ENCODE measurements at places on chromosomes 7 and 10.

- peak; percentile 46 for DNase-seq
Measured at GRCh38 chr10:87093632-87094372, 841 bp downstream of the GLUD1 start.

DNA sequence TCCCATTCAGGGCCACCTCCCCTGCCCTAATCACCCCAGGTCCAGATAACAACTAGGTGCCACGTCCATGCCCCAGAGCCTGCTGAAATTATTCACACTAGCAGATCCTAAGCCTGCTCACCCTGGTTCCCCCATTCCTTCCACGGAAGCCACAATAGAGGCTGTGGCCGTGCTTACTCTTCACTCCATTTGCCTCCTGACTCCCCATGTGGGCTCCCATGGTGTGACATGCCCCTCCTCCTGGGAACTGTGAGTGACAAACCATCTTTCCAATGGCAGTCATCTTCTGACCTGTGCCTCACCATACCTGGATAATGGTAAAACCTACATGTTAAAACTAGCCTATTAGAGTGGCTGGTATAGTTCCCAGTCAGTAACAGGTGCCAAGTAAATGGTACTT lies 216.2 kb upstream of the PRKCQ start:
- DNase-seq = no peak

DNA sequence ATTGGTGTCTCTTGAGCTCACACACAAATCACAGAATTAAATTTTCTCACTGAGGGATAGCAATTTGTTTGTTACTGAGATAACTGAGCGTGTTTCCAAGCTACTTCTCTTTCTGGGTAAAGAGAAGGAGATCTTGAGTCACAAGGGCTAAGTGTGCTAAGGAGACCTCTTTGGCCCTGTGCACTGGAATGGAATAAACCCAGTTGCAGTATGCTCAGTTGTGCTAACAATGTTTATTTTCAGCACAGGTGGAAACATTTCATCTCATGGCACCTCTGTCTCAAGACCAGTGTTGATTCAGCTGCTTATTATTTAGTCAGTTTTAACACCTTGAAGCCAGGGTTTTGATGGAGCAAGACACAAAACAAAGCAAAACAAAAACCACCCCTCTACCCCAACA lies 22.5 kb upstream of the UBE2H start:
- no peak for DNase-seq

DNA sequence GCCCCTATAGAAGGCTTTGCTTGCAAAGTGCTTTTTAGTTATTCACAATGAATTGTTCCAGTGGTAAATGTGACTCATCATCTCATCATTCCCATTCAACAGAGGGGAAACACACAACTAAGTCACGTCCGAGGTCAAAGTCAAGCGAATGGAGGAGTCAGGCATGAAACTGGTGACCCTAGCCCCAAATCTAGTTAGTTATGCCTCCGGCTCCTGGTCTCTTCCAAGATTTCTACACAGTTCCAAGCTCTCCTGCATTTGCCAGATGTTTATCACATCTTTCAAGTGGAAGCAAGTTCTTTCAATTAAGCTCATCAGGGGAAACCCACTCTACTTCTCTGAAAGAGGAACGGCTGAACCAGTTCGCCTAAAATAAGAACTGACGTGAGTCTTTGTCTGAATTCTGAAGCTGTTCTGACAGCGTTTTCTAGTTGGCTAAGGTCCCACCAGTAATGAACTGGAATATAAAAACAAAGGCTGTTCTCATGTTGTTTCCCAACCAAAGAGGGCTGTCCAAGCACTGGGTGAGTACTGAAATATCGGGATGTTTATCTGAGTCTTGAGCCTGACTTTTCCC lies 140.9 kb upstream of the NRBF2 start:
- peak; percentile 86 for DNase-seq

GRCh38 chr7:39952374-39952773 lies 2.3 kb downstream of the CDK13 start:
- peak; percentile 61 for DNase-seq

- no peak for DNase-seq
Measured at GRCh38 chr7:151642746-151643145, 123.1 kb upstream of the RHEB start.

DNA sequence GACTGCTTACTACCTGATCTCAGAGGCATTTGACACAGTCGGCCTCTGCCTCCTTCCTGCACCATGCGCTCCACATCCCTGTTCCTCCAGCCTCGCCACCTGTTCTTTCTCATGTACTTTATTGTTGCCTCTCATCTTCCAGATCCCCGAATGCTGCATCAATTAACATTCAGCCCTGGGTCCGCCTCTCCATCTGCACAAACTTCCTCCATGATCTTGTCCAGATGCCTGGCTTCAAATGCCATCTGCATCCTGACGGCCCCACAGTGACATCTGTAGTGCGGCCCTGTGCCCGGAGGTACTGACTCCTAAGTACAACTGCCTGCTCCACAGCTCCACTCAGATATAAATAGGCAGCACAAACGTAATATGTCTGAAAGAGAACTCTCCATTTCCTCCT lies 51.2 kb upstream of the STK17A start:
- DNase-seq = no peak

DNA sequence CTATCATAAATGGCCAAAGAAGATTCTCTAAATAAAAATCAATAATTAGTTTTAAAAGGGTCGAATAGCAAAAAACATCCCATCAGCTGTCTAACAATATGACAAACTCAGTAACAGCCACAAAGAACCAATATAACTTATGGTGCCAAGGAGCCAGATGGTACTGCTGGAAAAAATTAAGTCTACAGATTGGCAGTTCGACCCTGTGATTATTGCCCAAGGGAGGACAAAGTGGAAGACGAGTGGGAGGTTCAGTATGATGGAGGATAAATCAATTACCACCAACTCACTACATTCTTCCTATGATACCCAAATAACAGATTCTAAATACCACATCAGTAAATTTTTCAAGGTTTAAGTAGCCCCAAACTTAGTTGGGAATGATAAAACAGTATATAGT lies 49.0 kb downstream of the SKAP2 start:
- DNase-seq = no peak

- DNase-seq = no peak
Measured at GRCh38 chr7:21041666-21042065, 255.0 kb upstream of the SP8 start.

DNA sequence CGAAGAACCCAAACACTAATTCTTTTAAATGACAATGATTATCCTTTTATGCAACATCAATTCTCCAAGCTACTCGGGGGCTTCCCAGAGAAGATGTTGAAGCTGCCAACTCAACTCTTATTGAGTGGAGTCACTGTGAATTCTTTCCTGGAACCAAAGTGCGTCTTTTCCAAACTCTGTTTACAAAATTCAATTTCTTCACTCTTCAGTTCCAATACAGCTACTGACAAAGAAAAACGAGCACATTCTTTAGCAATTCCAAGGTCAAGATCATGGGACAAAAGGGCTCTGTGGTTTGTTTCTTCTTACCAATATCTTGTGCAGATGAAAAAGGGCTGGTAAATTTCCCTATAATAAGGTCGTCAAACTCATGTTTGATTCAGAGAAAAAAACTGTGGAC lies 74.2 kb downstream of the FAS start:
- DNase-seq = peak; percentile 72

DNA sequence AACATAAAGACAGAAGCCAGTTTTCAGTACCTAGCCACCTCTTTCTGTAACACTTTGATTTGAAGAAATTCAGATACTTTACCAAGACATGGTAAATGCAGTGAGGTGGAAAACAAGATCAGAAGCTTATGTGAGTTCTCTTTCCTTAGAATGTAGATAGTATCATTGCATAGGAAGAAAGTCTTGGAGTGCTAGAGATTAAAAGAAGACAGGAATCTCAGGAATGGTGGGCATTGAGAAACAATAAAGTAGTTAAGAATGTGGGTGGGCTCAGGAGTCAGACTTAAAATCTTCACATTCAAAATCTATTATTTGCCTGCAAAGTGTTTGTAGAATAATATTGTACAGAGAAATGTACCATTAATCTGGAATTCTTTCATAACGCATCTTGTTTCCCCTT lies 58.9 kb downstream of the POLL start:
- DNase-seq = no peak

DNA sequence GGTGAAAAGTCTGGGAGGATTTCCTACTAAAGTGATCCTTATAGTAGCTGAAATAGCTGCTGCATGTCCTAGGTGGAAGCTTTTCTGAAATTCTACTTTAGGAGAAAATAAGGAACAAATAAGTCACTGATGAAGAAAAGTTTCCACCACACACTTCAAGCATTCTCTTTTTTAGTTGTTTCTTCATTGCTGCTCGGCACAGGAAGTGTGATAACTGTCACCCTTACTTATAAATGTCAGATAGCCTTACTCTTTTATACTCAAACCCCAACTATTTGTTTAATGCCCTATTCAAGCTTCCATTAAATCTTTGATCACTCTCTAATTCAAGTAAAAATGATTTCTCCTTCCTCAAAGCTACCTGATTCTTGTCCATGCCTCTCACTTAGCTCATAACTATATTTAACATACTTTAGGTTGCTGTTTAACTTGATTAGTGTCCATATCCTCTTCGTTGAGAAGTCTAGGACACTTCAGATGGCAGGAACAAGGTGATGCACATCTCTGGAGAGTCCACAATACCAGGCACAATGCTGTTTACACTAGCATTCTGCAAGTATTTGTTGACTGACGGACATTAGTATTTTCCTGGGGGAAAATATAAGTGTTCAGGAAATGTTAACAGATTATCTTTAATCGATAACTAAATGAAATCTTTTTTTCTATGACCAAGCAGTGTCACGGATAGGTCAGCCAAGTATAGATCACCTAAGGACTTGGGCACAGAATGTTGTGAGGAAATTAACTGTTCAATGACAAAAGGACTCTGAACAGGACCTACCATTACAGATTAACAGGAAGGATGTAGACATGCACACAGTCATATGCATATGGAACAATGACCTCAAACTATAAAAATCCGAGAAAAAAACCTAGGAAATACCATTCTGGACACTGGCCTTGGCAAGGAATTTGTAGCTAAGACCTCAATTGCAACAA lies 67.4 kb downstream of the ZNF438 start:
- peak; percentile 29 for DNase-seq

GRCh38 chr7:151168003-151168786 lies 701 bp upstream of the GBX1 start:
- DNase-seq = peak; percentile 14

- DNase-seq = no peak
Measured at GRCh38 chr7:3285652-3286051, 15.4 kb upstream of the SDK1 start.

DNA sequence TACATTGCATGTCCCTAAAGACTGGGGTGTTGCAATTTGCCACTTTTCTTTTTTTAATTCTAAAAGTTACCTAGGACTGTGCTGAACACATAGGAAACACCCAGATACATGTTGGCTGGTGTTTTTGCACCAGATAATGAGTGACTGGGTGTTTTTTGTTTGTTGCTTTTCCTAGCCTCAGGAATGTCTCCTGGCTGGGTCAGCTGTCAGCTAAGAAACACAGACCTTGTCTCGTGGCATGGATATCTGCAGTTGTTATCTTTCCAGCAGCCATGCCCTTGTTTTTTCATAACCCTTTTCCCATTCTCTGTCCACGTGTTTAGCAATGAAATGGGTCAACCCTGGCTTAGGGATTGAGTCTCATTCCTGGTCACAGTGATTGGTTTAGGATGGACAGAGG lies 433.9 kb upstream of the ZMIZ1 start:
- DNase-seq = peak; percentile 71

DNA sequence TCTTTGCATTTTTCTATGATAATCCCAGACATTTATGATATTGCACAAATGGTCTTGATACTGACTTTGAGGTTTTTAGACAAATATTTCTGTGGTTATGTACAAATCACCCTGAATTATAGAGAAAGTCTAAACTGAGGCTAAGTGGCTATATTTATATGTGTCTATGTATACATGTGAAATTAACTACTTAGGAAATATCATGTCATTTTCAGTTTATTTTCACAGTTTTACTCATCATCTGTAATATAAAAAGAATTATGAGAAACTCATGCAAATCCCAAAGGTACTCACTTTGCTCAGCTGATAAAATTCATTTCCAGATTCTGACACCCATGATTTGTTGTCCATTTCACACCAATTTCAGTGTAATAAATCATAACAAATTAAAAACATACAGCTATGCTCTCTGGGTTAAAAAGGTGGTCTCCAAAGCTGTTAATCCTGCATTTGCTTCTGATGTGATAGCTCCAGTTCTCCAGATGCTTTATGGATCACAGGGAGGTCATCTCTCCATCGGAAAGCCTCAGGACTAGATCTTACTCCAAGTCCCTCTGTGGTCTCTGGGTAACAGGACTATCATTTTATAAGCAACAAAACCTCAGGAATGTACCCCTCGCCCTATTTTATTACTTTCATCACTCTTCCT lies 673.9 kb downstream of the PARD3 start:
- no peak for DNase-seq

DNA sequence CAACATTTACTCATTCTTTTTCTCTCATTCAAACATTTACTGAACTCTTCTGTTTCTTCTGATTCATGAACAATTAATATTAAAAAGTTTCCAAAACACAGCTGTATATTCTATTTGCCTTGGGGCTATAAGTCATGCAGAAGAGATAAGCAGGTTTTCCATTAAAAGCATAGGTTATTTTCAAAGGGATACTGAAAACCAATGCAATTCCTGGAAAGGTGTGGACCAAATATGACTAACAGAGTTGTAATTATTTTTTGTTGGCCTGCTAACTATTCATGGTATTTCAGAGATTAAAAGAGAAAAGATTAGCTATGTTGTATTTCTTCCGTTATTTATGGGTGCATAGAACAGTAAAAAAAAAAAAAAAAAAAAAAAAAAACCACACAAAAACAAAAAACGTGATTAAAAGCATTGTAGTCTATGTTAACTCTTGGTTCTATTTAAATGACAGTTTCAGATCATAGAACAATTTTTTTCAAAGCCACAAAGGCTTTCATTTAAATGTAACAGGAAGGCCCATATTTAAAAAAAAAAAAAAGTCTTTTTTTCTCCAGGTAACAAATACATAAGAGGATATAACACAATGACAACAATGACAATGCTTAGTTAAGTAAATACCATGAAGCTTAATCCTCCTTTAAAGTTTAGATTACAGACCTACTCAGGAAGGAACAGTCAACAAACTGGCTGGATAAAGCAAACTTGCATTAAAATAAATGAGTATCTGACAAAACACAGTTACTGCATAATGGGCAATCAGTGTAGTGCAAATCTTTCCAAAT lies 1042.9 kb downstream of the GATA3 start:
- no peak for DNase-seq
